ENCODE measurements at places on chromosomes 5 and 9.

DNA sequence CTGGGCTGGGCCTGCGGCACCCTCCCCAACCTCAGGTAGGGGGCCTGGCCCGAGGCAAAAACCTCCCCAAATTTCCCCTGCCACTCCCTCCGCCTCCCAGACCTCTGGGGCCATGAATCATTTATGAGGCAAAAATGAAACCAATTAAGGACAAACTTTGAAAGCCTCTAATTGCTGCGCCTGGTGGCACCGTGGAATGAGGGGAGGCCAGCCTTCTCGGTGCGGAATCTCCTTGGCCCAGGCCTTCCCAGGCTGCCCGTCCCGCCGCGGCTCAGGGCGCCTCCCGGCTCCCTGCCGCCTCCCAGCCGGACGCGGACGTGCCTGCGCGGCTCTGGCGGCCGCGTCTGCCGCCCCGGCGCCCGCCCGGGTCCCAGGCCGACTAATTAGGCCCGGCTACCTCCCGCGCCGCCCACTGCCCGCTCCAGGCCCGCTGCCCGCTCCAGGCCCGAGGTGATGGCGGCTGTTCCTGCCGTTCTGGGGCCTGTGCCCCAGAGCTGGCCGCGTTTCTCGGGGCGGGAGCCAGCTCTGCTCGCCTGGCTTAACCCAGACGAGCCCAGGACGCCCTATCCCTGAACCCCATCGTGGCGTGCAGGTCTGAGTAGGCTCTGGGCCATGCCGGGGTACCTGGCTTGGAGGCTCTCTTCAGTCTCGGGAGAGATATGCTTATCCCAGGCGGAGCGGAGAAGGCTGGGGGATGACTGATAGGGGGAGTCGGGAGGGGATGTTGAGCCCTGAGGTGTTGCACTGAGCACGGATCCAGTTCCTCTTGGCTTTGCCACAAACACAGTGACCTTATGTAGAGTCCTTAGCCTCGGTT lies 20.1 kb downstream of the CXXC5 start:
- peak; percentile 72 for DNase-seq

GRCh38 chr9:108271646-108272348 lies 584.0 kb downstream of the ACTL7B start:
- DNase-seq = peak; percentile 81

DNA sequence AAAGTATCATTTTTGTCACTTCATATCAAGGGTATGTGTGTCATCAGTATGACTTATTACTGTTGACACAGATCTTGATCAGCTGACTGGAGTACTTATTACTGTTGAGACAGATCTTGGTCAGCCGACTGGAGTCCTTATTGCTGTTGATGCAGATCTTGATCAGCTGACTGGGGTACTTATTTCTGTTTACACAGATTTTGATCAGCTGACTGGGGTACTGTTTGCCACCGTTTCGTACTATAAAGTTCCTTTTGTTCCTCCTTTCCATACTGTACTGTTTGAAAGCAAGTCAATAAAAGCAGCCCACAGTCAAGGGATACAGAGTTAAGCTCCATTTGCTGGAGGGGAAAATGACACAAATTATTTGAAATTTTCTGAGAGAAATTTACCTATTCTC lies 347.3 kb downstream of the CDH12 start:
- DNase-seq = no peak

- no peak for DNase-seq
Observed at GRCh38 chr5:117473165-117473564, 898.5 kb upstream of the SEMA6A start.
